ENCODE measurements at places on chromosomes 11 and 22. TPM values are rescaled to one million over a fixed set of nuclear protein-coding genes. Genes with fewer than 3 reads are reported as not detected.

Gene MIOX
- not detected for total RNA-seq

Gene VSIG10L2
- total RNA-seq, result not detected

Gene RBMXL2
- not detected for total RNA-seq

Gene LIF
- 0.54 TPM for total RNA-seq

Gene CYP2D6
- not detected for total RNA-seq

Gene VSIG2
- not detected for total RNA-seq

Gene MYBPC3
- total RNA-seq, result not detected

Gene OR5AK2
- total RNA-seq, result not detected

Gene RAB3IL1
- 16.0 TPM for total RNA-seq

Gene DEAF1
- total RNA-seq, result 23.9 TPM

Gene CATSPER1
- not detected for total RNA-seq

Gene MAP6
- total RNA-seq, result 3.7 TPM

Gene KCNE3
- total RNA-seq, result 3.4 TPM

Gene CLDN5
- total RNA-seq, result 50.2 TPM

Gene SLC17A6
- not detected for total RNA-seq

Gene EHF
- not detected for total RNA-seq

Gene PTPMT1
- total RNA-seq, result 112 TPM

Gene MMP1
- 14.8 TPM for total RNA-seq

Gene RGL4
- total RNA-seq, result not detected

Gene BIRC3
- 0.05 TPM for total RNA-seq

Gene APOA1
- 0.34 TPM for total RNA-seq

Gene VPREB1
- not detected for total RNA-seq

Gene MS4A15
- total RNA-seq, result not detected

Gene OR8G5
- not detected for total RNA-seq

Gene FADS1
- total RNA-seq, result 30.2 TPM

Gene TPH1
- not detected for total RNA-seq

Data from cardiac ventricle fibroblast (primary cell).